PC-3 (cell line): ENCODE measurements at places on chromosomes 16 and 17.

GRCh38 chr16:59601452-59601851 lies 867.3 kb upstream of the GOT2 start:
- no peak for DNase-seq

DNA sequence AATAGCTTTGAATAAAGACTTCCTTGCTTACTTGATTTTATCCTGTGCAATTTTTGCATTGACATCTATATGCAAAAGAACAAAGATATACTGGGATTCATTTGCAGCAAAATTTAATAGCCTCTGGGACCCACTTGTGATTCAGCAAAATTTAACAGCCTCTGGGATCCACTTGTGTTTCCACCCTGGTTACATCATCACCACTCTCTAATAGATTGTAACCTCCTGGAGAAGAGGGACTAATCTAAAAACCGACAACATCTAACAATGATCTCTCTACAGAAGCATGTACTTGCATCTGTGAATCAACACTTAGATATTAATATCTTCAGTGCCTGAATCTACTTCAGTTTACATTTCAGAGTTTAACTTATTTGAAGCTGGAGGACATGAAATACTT lies 202.0 kb upstream of the CPHXL start:
- no peak for DNase-seq

GRCh38 chr17:75034236-75034908 lies 12.4 kb downstream of the ATP5PD start:
- DNase-seq: peak; percentile 99

GRCh38 chr17:75457047-75457654 lies 716 bp downstream of the TMEM94 start:
- peak; percentile 52 for DNase-seq

- DNase-seq: no peak
Observed at GRCh38 chr17:13646411-13646810, 44.7 kb upstream of the HS3ST3A1 start.

DNA sequence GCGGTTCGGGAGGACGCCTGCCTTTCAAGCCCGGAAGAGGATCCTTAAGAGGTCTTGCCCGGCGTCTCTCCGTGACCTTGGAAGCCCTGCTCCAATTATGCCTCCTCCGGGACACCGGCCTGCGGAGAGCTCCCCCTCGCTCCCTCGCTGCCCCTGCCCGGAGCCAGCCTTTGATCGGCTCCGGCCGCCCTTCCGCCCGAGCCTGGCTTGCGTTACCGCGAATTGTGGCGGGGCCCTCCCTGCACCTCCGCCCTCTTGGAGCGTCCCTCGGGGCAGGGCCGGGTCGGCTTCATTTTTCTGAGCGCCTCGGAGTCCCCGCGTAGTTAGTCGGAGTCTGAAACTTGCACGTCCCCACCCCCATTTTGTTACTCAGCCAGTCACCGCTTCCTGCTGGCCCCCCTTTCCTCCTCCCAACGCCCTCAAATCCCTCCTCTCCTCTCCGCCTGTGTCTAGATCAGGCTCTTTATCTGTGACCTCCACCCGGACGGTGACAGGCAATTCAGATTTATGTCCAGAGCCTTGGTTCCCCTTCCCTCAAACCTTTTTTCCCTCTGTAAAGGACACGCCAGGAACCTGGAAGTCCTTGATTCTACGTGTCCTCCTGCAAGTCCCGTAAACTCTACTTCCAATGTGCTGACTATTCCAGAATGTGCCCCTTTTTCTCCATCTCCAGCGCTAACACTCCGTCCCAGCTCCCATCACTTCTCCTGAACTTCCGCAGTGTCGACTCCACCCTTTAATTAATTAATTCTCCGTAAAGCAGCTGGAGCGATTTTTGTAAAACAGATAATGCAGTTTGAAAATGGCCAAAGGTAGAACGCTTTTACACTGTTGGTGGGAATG lies 569 bp upstream of the RABEP2 start:
- peak; percentile 58 for DNase-seq

GRCh38 chr17:62690168-62690897 lies 62.9 kb downstream of the MRC2 start:
- no peak for DNase-seq

DNA sequence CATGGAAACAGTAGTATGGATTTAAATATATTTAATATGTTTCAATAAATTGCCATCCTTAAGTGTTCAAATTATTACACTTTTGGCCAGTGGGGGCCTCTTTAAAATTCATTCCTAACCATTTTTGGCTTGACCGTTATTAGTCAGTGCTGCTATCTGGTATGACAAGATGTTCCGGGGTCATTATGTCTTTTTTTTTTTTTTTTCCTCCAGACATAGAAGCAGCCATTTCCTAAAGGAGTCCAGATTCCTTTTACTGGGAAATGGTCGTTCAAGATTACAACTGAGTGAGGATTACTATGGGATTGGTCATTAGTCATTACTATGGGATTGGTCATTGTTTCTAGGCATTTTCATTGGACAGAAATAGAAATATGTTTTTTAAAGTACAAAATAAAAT lies 53.4 kb downstream of the NF1 start:
- DNase-seq: no peak
